ENCODE measurements at places on chromosomes 5 and 9.

DNA sequence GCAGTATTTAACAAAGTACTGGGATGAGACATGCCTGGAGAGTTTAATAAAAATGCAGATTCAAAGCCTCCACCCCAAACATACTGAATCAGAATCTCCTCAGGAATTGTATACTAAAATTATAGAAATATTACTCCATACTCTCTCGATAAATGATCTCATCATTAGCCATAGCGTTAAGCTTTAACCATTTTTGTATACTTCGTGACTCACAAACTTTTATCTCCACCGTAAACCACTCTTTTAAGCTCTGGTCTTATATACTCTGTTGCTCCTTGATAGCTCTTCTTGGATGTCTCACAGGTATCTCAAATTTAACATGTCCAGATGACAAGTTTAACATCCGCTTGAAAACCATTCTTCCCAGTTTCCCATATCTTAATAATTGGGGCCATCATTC lies 327.8 kb downstream of the ADGRV1 start:
- DNase-seq, result no peak

GRCh38 chr9:77926371-77926878 lies 105.2 kb downstream of the GNAQ start:
- DNase-seq, result no peak

DNA sequence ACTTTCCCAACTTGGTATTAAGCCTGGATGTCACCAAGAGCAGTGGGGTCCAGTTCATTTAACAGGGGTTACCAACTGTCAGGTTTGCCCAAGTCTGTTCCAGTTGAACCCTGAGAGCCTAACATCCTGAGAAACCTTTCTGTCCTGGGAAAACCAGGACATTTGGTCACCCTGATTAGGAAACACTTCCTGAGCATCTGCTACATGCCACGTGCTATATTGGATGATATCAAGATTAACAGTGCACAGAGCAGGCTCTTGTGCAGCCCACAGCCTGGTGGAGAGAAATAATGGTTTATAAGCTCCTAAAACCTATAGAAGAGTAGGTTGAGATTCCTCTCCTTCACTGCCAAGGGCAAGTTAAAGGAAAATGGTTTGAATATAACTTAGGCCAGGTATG lies 102.9 kb upstream of the RAD23B start:
- DNase-seq, result peak; percentile 49

DNA sequence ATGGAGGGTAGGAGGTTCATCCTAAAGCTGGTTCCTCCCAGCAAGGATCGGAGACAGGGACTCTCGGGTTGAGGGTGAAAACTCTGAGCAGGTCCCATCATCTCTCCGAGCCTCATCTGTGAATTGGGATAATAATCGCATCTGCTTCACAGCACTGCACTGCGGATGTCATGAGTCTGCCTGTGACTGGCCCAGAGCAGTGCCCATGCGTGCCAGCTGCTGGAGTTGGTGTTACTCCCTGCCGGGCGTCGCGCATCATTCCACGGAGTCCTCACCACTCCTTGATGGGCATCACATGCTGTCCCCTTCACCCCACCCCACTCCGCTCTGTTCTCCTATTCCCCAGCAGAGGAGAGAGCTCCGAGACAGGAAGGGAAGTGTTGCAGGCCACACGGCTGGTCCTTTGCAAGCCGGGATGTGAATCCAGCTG lies 35.1 kb upstream of the ORM1 start:
- no peak for DNase-seq

- no peak for DNase-seq
Observed at GRCh38 chr5:571791-572190, 40.3 kb upstream of the CEP72 start.

DNA sequence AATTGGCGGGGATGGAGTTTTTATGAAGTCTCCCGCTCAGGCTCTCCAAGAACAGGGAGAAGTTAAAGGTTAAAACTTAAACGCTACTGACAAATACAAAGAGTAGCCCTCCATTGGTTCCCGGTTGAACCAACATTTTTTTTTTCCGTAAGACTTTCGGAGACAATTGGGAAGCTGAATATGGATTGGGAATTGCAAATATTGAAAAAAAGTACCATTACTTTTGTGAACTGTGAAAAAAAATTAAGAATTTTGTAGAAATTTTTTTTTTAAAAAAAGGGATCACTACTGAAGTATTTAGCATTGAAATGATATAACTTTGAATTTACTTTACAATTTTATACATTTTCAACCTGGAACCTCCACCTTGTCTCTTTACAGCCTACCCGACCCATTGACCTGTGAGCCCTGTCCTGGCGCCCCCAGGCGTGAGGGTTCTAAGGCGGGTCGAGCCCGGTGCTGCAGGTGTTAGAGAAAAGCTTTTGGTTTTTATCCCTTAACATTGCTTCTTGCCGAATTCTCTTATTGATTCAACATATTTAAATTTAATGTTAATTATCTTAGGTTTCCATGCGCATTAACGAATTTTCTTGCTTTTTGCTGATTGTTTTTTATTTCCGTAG lies 448 bp upstream of the ZNF782 start:
- no peak for DNase-seq

- no peak for DNase-seq
Observed at GRCh38 chr5:6236858-6237481, 141.4 kb downstream of the MED10 start.

- DNase-seq, result no peak
Observed at GRCh38 chr5:133397990-133398645, 214.2 kb downstream of the FSTL4 start.

- DNase-seq, result no peak
Observed at GRCh38 chr5:75566710-75567309, 44.4 kb upstream of the ANKDD1B start.

DNA sequence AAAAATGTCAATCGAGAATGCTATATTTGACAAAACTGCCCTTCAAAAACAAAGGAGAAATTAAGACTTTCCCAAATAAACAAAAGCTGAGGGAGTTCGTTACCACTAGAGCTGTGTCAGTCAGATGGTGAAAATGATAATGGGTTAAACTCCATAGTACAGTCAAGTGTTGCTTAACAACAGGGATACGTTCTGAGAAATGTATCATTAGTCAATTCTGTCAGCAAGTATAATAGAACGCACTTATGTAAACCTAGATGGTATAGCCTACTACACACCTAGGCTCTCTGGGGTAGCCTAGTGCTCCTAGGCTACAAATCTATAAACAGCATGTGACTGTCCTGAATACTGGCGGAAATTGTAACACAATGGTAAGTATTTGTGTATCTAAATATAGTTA lies 138.7 kb downstream of the DRD1 start:
- no peak for DNase-seq

DNA sequence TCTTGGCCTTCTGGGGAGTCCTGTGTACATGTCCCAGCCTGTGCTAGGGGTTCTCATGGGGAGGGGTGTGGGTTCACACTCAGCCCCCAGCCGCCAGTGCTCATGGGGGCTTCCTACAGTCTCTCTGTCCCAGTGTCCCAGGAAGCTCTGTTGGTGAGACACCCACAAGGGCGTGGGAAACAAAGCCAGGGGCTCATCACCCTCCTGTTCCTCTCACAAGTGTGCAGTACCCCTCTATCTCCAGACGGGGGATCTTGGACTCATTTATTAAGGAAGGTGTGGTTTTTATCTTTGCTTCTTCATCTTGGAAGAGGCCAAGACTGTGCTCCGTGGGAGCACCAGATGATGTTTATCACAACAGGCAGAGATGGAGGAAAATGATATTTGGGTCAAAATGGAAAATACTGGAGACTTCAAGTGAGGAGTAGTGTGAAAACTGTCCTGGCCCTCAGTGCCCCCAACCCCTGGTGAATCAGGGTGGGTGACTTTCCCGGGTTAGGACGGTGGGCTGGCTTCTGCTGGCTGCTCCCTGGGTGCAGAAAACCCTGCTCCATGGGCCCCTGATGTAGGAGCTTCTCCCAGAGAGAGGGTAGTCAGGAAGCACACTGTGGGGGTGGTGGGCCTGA lies 15.2 kb downstream of the TMEM171 start:
- no peak for DNase-seq

DNA sequence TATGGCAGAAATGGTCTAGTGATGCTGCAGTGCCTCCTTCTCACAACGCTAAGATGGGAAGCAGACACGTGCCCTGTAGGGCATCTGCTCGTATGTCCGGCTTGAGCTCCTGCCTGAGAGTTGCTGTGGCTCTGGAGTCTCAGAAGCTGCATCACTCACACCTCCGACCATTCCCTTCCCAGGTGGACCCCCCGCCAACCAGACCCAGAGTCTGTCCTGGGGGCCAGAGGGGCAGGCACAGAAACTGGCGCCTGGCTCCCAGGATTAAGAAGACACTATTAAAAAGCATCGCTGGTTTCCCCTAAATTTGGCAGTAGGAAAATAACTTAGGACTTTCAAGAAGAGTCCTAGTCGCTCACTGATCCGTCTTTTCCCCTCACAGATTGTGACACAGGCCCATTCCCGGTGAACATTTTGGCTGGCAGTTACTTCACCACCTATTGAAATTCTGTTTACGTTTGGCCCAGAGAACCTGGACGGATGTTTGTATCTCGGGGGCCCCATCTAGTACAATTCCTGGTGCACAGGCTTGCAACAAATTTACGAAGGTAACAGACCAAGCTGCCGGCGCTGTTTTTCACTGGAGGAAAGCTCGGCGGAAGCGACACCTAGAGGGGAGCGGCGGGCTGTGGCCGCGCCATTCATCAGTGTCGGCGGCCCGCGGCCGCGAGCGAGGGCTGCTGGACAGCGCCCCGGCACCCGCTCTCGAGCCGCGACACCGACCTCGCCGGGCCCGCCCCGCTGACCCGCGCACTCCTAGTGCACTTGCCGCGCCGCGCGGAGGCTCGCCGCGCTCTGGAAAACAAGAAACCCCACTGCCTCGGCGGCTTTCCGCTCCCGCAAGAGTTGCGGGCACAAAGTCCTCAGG lies 1.6 kb downstream of the FSTL4 start:
- no peak for DNase-seq

DNA sequence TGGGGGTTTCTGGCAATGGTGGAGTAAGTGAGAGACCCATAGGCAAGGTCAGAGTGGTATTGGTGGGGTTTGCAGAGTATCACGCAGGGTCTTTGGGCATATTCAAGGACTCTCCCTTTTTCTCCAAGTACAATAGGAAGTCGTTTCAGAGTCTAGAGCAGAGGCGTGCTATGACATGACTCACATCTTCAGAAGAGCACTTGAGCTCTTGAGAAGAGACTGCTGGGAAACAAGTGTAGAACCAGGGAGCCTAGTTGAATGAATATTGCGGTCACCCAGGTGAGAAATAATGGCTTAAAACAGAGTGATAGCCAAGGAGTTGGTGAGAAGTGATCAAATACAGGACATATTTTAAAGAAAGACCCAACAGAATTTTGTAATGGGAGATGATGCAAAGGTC lies 813.4 kb downstream of the TLE1 start:
- DNase-seq, result no peak

DNA sequence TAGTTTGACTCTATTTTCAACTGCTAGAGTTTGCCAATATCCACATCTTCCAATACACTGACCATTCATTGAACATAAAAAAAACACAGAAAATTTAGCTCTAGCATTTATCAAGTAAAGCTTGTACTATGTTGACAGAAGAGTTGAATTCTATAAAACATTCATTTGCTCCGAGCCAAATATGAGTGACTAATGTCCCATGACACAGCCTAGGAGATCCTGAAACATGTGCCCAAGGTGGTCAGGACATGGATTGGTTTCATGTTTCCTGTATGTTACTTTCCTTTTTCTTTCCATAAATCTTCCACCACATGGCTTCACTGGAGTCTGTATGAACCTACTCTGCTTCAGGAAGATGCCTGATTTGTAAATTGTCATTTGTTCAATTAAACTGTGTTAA lies 122.4 kb upstream of the PRDM9 start:
- DNase-seq, result no peak

- no peak for DNase-seq
Observed at GRCh38 chr5:113824307-113824706, 310.8 kb downstream of the YTHDC2 start.

DNA sequence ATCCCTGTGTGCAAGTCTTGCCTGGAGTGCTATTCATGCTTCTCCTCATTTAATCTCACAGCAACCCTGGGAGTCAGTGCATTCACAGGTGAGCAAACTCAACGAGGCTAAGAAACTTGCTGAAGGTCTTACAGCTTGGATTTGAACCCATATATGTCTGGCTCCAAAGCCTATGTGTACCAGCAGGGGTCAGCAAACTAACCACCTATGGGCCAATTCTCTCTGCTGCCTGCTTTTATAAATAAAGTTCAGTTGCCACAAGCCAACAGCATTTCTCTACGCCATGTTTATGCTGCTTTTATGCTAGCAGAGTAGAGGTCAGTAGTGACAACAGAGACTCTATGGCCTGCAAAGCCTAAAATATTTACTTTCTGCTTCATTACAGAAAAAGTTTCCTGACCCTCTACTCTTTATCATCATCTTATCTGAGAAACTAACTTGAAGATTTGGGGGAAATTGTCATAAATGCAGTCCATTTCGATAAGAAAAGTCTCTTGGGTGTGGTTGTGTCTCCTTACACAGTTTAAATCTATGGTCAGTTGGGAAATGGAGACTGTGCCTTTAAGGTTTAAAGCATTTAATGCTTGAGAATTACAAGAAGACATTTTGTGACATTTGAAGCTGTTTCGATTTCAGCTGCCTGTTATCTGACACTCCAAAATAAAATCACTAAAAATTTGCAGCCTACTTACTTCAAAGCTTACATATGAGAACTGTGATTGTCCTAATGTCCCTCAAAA lies 137.7 kb downstream of the PRELID2 start:
- DNase-seq, result no peak

GRCh38 chr5:87735923-87736322 lies 323.2 kb upstream of the CCNH start:
- DNase-seq, result no peak

GRCh38 chr5:107294211-107294550 lies 376.6 kb downstream of the EFNA5 start:
- no peak for DNase-seq

GRCh38 chr5:171619196-171619595 lies 166.4 kb upstream of the SMIM23 start:
- no peak for DNase-seq

GRCh38 chr5:132368186-132368585 lies 1.3 kb upstream of the SLC22A5 start:
- DNase-seq, result no peak

DNA sequence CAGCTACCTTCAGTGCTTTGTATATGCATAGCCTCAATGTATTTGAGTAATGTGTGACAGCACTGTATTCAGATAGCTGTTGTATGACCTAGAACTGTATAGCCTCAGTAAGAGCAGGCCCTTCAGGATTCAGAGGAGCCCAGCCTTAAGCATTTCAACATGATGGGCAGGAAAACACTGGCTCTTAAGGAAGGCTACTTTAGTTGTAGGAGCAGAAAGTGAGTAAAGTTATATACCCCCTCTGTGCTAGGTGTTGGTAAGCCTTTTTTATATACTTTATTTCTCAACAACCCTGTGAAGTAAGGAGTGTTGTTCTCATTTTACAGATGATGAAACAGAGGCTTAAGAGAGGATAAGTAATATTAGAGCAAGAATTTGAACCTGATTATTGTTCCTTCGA lies 1.5 kb upstream of the GPR21 start:
- DNase-seq, result no peak

GRCh38 chr5:168777651-168778050 lies 198.5 kb upstream of the PANK3 start:
- DNase-seq, result no peak

DNA sequence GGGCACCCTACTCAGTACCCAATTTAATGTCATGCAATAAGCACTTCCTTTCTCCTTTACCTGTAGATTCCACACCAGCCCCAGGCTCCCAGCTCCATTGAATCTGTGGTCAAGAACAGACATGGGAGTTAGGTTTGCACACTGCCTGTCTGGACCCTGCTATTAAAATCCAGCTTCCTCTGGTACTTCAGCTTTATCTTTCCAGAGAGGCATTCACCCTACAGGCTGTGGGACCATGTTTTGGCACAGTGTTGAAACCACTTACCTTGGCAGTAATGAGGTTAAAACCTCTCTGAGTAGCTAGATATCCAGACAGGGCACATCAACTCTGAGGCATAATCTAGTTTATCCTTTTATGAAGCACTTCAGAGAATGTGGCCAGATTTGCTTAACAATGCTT lies 191.5 kb upstream of the PCSK5 start:
- peak; percentile 42 for DNase-seq
